SHP77 treated with DMSO at 0.1 percent for 48 hours (cell line): ENCODE measurements at places on chromosomes 16 and 17.

DNA sequence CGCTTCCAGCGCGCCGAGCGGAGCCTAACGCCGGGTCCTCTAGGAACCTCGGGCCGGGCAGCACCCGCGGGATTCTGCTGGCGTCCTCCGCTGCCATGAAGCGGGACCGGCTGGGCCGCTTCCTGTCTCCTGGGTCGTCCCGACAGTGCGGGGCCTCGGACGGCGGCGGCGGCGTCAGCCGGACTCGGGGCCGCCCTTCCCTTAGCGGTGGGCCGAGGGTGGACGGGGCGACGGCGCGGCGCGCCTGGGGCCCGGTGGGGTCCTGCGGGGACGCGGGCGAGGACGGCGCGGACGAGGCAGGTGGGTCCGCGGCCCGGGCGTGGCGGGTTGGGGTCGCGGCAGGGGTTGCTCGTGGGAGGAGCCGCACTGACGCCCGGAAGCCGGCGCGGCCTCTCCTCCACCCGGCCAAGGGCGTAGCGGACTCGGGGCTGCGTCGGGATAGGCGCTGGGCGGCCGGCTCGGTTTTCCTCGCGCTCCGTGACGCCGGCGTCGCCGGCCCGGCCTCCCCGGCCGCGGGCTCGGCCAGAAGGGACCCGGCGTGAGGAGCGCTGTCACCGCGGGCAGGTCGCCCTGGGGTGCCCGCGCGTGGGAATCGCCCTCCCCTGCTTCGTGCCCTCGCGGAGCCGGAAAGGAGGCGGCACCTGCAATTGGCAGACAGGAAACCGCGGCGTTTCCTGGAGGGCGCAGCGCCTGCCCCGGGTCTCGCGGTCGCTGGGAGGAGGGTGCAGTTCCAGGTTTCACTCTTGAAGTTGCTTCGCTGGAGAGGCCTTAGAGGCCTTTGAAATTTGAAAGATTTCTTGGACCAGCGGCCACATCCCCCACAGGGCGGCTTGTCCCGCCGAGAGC, 432 bp downstream of the ZNF276 start:
- no peak for DNase-seq

DNA sequence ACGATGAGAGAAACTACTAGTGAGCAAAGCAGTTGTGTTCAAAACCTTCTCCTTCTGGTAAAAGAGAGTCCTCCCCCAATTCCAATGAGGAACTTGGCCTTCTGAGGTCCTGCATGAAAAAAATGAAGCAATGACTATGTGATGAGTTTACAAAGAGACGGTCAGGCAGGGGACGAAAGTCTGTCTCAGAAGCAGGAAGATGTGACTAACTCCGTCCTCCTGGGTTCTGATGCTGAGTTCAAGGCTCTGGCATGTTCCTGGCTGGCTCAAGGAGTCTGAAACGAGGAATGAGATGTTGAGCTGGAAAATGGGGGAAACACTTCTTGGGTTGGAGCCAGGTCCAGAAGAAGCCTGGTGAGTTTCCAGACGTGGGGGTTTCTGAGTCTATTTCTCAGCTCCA, 129.6 kb downstream of the CPPED1 start:
- DNase-seq: no peak

- peak; percentile 41 for DNase-seq
Measured at GRCh38 chr16:72908362-72909167, 139.4 kb downstream of the ZFHX3 start.

DNA sequence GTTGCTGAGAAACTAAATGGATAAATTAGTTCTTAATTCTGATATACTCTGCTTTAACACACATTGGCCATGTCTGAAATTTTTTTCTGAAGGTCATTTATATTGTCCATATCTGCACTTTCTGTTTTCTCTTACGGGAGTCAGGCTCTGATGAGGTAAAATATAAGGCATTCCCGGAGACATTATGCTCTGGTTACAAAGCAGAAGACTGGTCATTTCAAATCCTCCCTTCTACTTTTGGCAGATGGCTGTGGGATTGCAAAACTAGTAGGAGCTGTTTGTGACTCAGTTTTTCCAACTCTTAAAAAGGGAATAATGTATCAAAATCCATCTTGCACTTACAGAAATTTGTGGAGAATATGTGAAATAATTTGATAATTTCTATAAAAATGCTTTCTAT, 92.2 kb upstream of the CPHXL start:
- DNase-seq: no peak

- DNase-seq: no peak
Measured at GRCh38 chr17:6137716-6138502, 67.7 kb downstream of the WSCD1 start.

DNA sequence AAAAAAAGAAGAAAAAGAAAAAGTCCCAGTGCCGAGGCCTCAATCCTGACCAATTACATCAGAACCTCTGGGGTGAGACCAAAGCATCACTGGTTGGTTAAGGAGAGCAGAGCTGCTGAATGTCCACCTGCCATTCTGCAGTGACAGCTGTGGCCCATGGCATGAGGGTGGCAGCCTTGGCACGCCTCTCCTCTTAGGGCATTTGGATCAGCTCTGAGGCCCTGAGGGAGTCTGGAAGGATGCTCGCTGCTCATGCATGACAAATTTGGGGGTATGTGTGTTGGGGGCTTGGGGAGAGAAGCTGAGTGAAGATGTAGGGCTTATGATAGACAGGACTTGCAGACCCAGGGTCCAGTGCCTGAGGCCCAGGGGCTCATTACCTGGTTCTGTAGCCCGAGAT, 26.3 kb downstream of the MYLK3 start:
- DNase-seq: no peak

DNA sequence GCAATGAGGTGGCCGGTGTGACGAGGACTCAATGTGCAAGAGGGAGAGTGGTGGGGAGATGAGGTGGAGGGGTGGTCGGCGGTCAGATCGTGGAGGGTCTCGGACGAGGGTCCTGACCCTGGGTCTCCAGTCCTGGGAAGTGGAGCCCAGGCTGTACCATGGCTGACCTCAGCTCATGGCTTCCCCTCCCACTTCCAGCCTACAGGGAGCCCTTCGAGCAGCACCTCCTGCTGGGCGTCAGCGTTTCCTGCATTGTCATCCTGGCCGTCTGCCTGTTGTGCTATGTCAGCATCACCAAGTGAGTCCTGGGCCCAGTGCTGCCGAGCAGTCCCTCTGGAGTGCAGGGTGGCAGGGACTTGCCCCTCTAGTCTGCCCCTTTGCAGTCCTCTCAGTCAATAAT, 41.8 kb downstream of the IL4R start:
- DNase-seq: no peak

- no peak for DNase-seq
Measured at GRCh38 chr17:29766796-29767327, 144.2 kb upstream of the CORO6 start.

- no peak for DNase-seq
Measured at GRCh38 chr16:55330781-55331647, 7.0 kb downstream of the IRX6 start.

DNA sequence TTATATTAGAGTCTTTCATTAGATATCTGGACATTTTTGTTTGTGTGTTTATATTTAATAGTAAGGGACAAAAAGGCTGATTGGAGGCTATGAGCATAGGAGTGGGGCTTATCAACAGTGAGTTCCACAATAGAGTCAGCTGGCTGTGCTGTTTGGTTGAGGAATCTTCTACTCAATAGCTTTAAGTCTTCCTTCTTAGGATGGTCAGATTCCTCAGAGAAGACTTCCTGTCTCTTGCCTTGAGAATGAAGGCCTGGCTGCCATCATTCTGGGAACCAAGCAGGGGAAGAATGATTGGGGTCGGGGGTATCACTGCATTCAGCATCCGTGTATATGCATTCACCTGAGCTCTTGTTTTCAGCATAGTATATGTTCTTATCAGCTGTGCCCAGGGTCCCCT, 31.9 kb upstream of the ABCC11 start:
- DNase-seq: no peak

- no peak for DNase-seq
Measured at GRCh38 chr17:5809580-5810188, 225.4 kb upstream of the NLRP1 start.

GRCh38 chr17:17699491-17699890, 18.2 kb downstream of the RAI1 start:
- DNase-seq: no peak

DNA sequence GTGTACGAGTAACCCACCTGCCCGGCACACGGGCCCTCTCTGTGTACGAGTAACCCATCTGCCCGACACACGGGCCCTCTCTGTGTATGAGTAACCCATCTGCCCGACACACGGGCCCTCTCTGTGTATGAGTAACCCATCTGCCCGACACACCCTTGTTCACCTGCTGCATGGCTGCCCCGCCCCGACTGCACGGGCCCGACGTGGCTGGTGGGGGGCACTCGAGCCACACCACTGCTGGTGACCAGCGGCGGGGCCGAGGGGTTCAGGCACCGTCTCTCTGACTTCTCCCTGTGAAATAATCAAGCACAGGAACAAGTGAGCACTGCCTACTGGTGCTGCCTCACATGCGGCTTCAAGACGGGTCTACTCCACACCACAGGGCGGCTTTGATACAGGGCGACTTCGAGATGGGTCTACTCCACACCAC, 22.1 kb downstream of the MAP1LC3B start:
- DNase-seq: no peak

DNA sequence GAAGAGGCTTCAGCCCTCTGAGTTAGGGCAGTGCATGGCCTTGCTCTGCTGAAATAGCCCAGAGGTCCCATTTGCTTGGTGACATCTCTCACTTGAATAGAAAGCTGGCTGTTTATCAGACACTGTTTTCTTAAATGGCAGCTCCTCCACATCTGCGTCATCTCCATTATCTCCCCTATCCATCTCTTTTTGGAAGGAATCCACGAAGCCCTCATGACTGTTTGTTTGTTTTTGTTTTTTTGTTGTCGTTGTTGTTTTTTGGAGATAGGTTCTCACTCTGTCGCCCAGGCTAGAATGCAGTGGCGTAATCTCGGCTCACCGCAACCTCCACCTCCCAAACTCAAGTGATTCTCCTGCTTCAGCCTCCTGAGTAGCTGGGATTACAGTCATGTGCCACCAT, 16.6 kb downstream of the NAA60 start:
- DNase-seq: no peak

DNA sequence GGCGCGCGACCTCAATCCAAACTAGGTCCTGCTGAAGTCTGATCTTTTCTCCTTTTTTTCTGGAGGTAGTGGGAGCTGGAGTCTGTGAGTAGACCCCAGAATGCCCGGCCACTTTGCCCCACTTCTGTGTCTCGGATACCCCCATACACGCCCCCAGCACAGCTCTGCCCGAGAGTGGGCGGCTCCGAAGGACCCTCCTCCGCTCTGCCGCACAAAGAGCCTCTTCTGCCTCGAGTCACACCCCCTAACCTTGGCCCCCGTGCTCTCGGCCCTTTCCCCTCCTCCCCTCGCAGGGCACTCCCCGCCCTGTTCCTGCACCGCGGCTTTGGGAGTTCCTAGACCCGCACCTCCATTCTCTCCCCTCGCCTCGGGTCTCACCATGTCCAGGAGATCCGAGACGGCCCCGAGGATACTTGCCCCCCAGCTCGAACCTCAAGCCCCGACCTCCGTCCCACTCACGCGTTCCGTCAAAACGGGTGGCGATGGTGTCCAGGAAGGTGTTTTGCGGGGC, 476 bp downstream of the KCNH4 start:
- no peak for DNase-seq

DNA sequence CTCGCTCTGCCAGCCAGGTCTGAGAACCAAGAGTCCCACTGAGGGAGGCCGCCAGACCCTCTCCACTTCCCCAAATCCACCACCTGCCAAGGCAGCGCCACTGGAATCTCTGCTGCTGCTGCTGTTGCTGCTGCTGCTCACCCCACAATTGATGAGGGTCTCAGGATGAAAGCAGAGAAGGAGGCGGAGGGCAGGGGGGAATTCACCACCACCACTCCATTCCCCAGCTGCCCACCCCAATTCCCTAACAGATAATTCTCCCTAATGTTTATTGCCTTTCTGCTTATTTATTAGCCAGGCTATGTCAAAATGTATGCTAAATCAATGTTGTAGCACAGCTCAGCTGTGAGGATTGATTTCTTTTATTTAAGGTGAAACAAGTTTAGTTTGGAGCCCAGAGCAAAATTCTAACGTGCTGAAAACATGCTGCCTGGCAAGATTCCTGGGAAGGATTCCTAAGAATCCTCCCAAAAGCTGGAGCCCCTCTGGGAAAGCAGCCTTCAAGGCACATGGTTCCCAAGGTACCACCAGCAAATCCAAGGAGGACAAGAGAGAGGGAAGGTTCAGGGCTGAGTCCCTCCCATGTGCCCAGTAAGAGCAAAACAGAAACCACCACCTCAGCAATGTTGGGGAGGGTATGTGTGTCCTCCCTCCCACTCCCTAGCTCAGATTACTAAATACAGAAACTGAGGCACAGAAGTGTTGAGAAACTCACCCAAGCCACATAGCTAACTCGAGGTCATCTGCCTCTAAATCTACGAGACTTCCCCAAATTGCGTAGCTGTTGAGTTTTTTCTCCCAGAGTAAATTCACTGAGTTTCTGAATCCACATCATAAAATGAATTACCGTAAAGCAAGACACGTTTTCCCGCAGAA, 12.2 kb upstream of the CDH5 start:
- DNase-seq: no peak

- no peak for DNase-seq
Measured at GRCh38 chr17:66549731-66550207, 247.4 kb downstream of the PRKCA start.

DNA sequence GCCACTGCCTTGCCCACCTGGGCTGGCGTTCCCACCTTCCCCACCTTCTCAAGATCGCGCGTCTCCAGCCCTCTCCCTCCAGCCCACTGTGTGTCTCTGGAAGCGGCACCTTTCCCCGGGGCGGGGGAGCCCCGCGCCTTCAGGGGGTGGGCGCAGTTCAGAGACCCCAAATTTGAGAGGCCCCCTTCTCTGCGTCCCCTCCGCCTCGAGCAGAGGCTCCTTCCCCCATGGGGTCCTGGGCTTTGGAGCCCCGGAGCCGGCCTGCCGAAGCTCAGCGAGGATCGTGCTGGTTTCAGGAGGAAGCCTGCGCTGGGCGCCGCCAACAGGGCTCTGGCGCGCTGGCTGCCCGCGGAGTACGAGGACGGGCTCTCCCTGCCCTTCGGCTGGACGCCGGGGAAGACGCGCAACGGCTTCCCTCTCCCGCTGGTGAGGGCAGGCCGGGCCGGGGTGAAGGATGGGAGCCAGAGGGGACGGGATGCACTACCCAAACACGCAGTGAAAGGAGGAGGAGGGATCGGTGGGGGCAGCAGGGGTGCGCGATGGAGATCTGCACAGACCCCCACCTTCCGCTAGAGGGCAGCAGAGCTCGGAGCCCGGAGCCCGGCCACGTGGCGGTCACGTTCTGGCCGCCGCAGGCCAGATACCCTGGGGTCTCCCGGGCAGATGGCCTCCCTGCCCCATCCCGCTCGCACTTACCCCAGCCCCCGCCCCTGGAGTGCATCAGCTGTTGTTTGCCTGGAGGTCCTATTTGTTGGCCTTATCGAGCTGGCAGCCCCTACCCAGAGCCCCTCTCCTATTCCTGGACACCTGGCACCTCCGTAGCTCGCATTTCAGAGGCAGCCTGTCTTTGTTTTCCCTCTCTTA, 11.1 kb downstream of the LPO start:
- DNase-seq: no peak

- DNase-seq: no peak
Measured at GRCh38 chr17:76449126-76449525, 3.8 kb downstream of the UBE2O start.

- no peak for DNase-seq
Measured at GRCh38 chr16:27789595-27790241, 239.8 kb downstream of the KATNIP start.

- DNase-seq: no peak
Measured at GRCh38 chr17:74745548-74746177, 2.8 kb upstream of the NHERF1 start.

GRCh38 chr16:24138024-24138423, 118.1 kb upstream of the CACNG3 start:
- DNase-seq: no peak

GRCh38 chr16:86121374-86122010, 222.5 kb downstream of the IRF8 start:
- DNase-seq: no peak
